ENCODE measurements at places on chromosomes 16 and 17.
A peak's percentile ranks its signal among the peaks of the same experiment; 100 is the strongest.

- no peak for DNase-seq
Measured at GRCh38 chr17:9862220-9862619, 36.5 kb downstream of the GLP2R start.

DNA sequence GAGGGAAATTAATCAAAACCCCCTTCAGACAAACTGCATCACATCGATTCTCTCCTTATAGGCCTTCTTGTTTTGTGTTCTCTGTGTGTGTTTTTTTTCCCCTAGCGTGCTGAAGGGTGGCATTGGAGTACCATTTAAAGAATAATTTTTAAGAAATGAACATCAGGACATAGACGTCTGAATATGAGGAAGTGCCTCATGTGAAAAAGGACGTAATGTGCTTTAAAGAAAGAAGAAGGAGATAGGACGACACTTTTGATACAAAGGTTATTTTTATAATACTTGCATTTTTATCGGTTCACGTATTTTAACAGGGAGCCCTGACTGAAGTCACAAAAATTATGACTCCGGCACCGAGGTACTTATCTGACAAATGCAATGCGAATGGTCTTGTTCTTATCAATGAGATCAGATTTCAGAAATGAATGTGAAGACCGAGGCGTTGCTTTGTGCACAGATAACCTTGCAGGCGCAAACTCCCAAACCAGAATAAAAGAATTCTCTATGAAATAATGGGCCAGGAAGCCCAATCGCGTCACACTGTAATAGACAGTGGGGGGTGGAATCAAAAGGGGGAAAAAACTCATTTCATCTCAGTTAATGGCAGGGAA lies 606.3 kb downstream of the MAF start:
- DNase-seq, result no peak

GRCh38 chr17:44002141-44002848 lies 2.1 kb upstream of the NAGS start:
- no peak for DNase-seq

- DNase-seq, result no peak
Measured at GRCh38 chr17:77184474-77184873, 43.7 kb downstream of the SEC14L1 start.

DNA sequence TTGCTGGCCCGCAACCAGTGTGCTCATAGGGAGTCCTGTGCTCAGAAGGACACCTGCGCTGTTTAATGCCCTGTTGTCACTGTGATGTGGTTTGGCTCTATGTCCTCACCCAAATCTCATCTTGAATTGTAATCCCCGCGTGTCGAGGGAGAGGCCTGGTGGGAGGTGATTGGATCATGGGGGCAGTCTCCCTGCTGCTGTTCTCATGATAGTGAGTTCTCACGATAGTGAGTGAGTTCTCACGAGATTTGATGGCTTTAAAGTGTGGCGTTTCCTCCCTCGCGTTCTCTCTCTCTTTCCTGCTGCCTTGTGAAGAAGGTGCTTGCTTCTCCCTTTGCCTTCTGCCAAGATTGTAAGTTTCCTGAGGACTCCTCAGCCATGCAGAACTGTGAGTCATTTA lies 66.8 kb downstream of the AKAP1 start:
- no peak for DNase-seq

DNA sequence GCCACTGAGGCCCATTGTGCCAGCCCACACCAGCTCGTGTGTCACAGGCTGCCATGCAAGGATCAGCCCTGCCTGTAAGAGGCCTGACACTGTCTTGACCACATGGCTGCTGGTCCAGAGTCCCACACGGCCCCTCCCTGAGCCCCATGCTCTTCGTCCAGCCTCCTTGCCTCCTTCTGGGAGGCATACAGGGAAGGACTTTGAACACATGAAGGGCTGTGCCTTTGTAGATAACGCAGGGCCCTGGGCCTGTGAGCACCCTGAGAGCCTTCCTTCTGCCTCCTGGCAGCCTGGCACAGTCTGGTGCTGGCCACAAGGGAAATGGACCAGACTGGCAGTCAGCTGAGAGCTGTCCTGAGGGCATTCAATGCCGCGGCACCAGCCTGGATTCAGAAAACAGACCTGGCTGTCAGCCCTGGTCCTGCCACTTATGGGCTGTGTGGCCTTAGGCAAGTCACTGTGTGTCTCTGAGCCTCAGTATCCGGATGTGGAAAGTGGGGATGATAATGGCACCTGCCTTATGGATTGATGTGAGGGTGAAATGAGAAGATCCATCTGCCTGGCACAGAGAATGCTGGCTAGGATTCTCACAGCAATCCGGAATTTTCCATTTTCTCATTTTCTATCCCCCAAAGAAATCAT lies 19.2 kb upstream of the SPNS2 start:
- DNase-seq, result no peak

GRCh38 chr17:57328109-57328882 lies 72.0 kb downstream of the MSI2 start:
- no peak for DNase-seq

GRCh38 chr16:27471661-27472060 lies 69.7 kb downstream of the IL21R start:
- DNase-seq, result no peak

GRCh38 chr17:3589784-3590183 lies 19.4 kb downstream of the TRPV1 start:
- DNase-seq, result no peak

- DNase-seq, result peak; percentile 42
Measured at GRCh38 chr17:29929006-29929532, 959 bp downstream of the SSH2 start.

DNA sequence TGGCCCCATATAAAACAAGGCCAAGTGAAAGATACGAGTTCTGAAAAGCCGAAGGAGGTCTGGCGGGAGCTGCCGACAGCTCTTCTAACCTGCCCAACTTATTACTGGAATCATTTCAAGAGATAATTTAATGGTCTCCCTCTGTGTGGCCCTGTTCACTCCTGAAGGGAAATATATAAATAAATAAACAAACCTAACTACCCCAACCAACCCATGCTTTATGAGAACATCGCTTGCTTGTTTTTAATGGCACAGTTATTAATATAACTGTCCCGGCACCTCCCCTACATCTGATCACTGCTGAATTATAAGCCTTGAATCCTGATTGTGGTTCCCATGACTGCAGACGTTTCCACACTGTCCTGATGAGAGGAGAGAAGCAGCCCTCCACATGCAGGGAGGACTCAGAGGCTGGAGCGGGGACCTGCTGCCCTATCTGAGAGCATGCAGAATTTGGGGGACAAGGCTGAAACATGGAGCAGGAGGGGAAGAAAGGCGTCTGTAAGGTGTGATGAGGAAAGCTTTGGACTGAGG lies 22.2 kb downstream of the CDK5RAP3 start:
- DNase-seq, result no peak

- no peak for DNase-seq
Measured at GRCh38 chr16:27123795-27124409, 57.2 kb downstream of the C16orf82 start.

GRCh38 chr16:84548971-84549844 lies 44.7 kb upstream of the MEAK7 start:
- DNase-seq, result peak; percentile 62

DNA sequence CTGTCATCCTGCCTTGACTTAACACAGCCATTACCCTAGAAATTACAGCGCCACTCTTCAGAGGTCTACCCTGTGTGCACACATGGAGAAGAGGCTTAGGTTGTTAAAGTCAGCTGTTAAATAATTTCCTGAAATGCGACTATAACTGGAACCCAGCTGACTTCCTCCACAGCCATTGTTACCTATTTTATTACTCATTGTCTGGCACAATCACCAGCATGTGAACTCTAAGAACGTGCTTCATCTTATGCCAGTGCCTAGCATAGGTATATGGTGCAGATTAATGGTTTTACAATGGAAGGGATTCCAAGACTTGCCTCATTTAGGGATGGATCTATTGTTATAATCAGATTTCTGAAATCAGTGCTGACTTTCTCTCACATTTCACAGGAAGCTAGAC lies 11.9 kb downstream of the RDM1 start:
- DNase-seq, result no peak

GRCh38 chr17:78862073-78863023 lies 21.7 kb upstream of the USP36 start:
- DNase-seq, result no peak

GRCh38 chr16:84862804-84863480 lies 43.2 kb downstream of the CRISPLD2 start:
- DNase-seq, result no peak

GRCh38 chr16:80719573-80719972 lies 84.8 kb downstream of the CDYL2 start:
- DNase-seq, result no peak

- no peak for DNase-seq
Measured at GRCh38 chr17:69913616-69914015, 161.4 kb upstream of the KCNJ16 start.

- DNase-seq, result peak; percentile 44
Measured at GRCh38 chr17:9273428-9274391, 252.4 kb downstream of the NTN1 start.

GRCh38 chr16:72991211-72991610 lies 56.7 kb downstream of the ZFHX3 start:
- DNase-seq, result no peak

DNA sequence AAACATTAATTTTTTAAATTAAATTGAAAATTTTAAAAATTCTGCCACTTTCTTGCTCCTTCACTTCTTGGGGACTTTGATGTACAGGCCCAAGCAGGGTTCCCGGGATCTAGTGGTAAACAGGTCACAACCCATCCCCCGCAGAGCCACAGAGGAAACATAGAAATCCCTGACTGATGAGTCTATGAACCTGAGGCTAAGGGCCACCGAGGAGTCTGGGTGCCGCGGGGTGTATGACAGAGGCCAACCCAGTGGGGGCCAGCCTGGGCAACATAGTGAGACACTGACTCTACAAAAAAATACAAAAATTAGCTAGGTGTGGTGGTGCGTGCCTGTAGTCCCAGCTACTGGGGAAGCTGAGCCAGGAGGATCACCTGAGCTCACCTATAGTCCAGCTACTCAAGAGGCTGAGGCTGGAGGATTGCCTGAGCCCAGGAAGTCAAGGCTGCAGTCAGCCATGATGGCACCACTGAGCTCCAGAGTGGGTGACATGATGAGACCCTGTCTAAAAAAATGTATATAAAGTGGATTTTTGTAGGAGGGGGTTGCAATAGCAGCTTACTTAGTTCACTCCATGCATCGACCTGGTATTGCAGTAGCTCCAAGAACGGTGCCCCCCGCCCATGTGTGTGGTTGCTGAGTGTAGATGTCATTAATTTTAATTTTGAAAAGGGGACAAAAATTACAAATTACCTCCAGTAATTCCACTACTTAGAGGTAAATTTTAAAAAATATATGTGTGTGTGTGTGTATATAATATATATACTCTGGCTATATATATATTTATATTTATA lies 9.2 kb upstream of the FLYWCH1 start:
- no peak for DNase-seq

GRCh38 chr16:69934044-69934443 lies 17.1 kb upstream of the CLEC18A start:
- DNase-seq, result no peak

DNA sequence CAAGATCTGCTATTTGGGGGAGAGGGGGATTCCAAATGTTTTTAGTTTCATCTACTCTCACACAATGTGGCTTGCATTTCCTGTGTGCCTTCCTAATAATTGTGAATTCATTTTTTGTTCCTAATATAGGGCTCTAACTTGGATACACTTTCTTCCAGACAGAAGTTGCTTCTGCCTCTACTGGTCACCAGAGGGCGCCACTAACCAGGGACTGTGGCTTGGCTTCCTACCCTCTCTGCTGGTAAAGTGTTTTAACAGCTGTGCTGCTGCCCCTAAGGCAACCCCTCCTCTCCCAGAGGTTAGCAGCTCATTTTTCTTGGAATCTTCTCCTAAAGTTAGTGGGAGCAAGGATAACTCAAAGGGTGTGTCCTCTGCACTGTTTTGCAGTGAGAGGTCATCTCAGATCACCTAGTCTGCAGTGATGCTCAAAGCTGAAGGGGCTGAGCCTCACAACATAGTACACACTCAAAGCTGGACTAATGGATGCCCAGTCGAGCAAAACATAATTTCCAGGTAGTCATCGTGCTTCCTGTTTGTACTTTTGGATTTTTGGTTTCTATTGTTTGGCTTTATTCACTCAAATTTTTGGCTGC lies 5.0 kb upstream of the PRSS54 start:
- DNase-seq, result peak; percentile 34

DNA sequence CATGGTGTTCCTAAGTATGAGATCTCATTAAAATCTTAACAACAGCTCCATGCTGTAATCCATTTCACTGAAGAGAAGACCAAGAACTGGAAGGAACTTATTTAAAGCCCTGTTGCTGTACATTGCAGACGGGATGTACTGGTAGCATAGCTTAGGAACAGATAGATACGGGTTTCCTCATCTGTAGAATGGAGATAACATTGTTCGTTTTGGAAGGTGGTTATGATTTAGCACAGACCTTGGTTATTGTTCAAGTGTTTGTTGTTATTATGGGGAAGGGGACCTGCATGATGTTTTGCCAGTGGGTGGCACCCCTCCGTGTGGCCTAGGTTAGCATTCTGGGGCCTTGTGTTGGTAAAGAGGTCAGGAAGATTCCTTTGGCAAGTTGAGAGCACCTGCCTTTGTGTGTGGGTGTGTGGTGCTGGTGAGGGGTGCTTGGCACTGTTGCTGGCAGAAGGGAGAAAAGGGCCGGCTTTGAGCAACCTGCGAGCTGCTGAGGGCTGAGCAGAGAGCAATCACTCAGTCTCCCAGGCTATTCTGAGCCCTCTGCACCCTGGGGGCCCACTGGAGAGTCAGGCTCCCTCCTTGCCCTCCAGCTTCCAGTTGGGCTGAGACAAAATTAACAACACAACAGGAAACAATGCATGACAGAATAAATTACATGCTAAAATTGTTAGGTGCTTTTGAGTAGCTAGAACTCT lies 2.3 kb downstream of the TAOK2 start:
- DNase-seq, result no peak

DNA sequence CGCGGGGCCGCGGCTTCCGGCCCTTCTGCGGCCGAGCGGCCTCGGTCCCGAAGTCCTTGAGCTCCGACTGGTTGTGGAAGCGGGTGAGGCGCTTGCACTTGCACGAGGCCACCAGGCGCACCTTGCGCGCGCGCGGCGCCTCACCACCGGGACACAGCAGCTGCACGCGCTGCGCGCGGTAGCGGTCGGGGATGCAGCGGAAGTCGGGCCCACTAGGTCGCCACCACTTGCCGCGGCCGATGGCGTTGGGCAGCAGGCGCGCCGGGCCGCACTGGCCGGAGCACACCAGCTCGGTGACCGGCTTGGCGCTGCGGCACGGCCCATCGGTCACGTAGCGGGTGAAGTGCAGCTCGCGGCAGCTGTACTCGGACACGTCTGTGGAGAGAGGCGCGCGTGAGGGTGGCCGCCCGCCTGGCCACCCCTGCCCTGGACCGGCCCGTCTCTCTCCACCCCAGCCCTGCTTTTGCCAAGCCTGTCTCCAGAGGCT lies 3.2 kb downstream of the SOST start:
- no peak for DNase-seq

DNA sequence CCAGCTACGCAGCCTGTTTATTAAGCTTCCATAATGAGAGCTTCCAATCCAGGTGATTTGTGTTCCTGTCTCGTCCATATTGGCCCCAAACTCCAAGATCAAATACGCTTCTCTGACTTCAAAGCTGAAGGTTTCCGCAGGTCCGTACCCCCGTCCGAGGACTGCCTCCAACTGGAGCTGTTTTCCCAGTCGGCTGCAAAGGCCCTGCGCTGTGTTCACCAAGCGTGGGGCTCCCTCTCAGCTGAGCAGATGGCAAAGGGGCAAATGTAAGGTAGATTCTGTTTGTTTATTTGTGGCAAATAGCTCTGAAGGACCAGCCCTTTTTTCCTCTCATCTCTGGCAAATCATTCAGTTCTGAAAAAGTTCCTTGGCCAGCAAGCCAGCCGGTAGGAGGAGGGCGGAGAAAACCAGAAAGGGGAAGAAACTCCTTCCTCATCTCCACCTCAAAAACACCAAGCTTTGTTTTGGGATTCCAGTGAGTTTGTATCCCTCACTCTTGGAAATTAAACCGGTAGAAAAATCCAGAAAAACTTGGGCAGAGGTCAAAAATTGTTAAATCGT lies 35.2 kb downstream of the NXN start:
- no peak for DNase-seq

- no peak for DNase-seq
Measured at GRCh38 chr17:35341411-35341992, 31.9 kb downstream of the SLFN11 start.

Measured in activated naive CD8-positive, alpha-beta T cell treated with anti-CD3 and anti-CD28 coated beads, Interleukin-2, amount 50 U/mL, for 24 hours (primary cell).